CD8-positive, alpha-beta memory T cell (primary cell): ENCODE measurements at places on chromosomes 12 and 14.

DNA sequence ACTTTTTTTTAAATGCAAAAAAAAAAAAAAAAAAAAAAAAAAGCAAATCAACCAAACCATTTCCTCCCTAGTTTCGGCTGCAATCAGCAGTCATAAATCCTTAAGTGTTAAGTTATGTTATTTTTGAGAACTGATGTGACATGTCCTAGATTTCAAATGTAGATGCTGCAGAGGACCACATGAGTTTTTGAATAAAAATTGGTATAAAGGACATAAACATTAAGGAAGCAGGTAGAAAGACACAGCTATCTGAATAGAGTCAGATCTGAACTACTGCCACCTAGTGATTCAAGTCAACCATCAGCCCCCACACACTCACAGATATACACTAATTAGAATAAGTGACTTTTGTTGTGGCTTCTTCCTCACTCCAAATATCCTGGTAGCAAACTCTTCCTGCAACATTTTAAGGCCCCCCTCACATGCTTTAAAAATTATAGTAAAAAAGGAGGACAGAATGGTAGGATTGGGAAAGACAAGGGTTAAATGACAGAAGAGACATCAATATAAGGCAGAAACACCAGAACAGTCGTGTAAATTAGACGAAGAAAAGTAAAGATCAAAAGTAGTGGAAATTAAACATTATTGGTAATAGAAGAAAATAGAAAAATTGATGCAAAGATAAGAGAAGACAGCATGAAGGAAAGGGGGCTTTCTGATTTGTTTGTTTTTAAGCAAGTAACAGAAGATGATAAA is 394.5 kb upstream of the ATP2B1 start:
- peak; percentile 33 for DNase-seq

GRCh38 chr14:52263190-52263589 is 4.3 kb upstream of the PTGDR start:
- no peak for DNase-seq

GRCh38 chr14:103052407-103052806 is 4.9 kb downstream of the CDC42BPB start:
- DNase-seq = no peak

DNA sequence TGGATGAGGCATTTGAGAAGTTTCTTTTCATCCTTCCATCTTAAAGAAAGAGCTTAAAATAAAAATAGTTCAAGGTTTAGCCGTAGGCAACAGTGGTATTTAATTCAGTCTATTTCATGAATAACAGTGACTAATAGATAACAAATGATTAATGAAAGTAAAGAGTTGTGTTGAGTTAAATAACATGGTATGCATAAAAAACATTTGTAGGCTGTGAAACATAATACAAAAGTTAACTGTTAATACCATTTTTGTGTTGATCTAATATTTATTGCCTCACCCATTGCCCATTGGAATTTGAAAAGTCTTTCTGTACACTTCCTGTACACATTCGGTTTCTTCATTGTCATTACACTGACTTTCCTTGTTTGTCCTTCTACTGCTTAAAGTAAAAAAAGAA is 108.6 kb upstream of the PDE3A start:
- DNase-seq = no peak

- peak; percentile 86 for DNase-seq
Observed at GRCh38 chr12:49538510-49539403, at the start of gene KCNH3. Gene KCNH3, plus strand, starts transcription at chr12:49539030. Its CDS starts 387 bp downstream, at chr12:49539417.

DNA sequence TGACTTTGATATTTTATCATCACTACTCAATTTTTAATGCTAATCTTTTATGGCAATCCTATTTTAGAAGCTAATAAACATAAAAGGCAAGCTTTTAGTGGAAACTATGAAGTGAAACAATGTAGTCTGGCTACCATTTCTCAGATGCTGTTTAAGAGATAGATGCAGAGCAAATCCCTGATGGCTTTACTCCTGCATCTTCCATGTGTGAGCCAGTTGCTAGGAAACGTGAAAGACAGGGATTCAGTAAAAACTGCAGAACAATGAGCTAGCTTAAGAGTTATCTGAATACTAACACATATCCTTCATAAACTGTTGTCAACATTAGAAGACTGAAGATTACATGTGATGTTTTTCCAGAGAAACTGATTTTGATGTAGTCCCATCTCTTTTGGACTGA is 112.6 kb downstream of the SLC2A13 start:
- DNase-seq = no peak
